ENCODE measurements at places on chromosomes 11 and 22.

GRCh38 chr11:128300785-128301184 lies 286.6 kb downstream of the ETS1 start:
- DNase-seq, result no peak

DNA sequence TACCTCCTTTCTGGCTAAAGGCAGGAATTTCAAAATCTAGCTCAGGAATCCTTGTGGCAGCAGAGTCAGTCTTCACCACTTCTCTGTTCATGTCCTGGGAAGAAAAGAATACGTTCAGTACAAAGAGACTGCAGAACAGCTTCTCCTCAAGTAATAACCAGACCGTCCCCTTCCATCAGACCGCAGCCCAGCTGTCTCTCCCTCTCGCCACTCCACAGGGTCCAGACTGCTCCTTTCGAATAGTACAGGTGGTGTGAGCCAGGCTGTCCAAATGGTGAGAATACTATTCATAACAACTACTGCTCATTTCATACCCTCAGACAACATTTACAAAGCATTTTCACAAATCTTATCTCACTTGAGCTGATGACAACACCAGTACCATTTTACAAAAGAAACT lies 857 bp downstream of the ZPR1 start:
- no peak for DNase-seq

DNA sequence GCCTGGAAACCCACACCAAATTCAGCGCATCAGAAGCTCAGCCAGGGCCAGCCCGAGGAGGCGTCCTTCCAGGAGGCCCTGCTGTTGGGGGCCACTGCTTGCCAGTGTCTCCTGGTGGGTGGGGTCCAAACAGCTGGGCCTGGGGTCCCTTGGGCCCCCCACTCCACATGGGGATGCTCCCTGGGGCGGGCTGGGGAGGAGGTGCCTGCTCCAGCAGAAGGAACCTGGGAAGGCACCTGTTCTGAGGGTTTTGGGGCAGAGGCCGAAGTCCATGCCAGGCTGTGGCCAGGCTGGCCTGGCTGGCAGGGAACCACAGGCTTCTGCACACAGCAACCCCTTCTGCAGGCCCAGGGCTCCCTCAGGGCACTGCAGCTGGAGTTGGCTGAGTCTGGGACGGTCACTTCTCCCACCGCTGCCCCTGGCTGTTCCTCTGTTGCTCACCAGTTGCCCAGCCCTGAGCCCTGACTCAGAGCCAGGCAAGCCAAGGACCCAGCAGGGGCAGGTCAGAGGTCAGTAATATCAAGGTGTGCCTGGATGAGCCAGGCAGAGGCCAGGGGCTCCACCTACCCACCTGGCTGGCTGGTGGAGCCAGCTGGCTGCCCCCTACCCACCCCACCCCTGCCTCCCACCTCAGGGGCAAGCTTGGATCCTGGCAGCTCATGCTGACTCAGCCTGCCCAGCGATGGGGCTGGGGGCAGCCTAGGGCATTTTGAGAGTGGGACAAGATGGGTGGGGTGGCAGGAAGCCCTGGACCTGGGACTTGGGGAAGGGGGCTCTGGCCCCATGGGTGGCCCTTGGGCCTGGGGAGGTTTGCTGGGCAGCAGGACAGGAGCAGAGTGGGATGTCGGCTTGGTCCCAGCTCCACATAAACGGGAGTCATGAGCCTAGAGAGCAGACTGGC lies 12.0 kb upstream of the PHLDA2 start:
- DNase-seq, result no peak

- no peak for DNase-seq
Observed at GRCh38 chr11:104956528-104956927, 11.8 kb downstream of the CASP4 start.

GRCh38 chr11:21582791-21583190 lies 610.1 kb upstream of the ANO5 start:
- no peak for DNase-seq

- DNase-seq, result no peak
Observed at GRCh38 chr11:31987118-31988005, 103.5 kb upstream of the RCN1 start.

GRCh38 chr11:8384199-8384821 lies 120.6 kb upstream of the LMO1 start:
- DNase-seq, result no peak

DNA sequence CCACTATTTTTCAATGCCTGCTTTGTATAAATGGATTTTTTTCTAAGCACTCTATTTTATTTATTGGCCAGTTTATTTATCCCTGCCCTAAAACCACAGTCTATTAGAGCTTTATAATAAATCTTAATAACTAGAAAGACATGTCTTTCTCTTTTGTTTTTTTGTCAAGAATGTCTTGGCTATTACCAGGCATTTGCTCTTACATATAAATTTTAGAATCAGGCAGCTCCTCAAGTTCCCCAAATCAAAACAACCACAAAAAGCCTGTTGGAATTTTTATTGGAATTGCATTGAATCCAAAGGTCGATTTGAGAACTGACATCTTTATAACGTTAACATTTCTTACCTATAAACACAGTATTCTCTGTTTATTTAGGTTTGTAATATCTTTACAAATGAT lies 85.8 kb upstream of the SC5D start:
- no peak for DNase-seq

- no peak for DNase-seq
Observed at GRCh38 chr11:45318516-45318915, 32.4 kb upstream of the SYT13 start.

- DNase-seq, result no peak
Observed at GRCh38 chr11:73950869-73951710, at the start of gene DNAJB13. TSS of gene DNAJB13 (plus strand) at chr11:73951026. CDS start at chr11:73951070, 44 bp downstream.

DNA sequence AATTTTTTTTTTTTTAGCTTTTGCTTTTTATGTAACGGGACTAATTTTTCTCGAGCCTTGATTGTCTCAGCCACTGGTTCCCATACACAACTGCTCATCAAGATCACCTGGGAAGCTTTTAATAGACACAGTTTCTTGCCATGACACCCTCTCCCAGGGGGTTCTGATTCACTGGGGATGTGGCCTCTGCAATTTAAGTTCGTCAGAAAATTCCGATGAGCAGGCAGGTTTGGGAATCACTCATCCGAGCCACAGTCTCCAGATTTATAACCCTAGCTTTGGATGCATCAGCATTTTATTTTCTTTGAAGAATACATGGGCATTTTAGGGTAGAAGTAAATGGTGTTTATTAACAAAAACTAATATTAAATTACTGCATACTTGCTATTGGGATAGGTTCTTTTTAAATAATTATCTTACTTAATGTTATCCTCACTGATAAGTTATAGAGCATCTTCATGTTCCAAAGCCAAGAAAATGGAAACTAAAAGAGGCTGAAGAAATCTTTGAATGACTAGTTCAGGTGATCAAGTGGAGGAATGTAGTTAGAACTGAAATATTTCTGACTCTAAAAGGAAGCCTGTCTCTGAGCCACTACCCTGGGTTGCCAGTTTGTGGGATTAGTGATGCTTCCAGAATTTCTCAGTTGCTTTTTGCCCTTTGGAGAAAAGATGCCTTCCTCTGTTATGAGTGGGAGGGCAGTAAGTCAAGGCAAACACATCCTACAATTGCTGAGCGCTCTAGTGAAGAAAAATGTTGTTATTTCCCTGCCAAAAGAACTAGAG lies 319.0 kb downstream of the DDX10 start:
- DNase-seq, result no peak

- DNase-seq, result no peak
Observed at GRCh38 chr11:61352038-61352437, 9.6 kb downstream of the CYB561A3 start.

DNA sequence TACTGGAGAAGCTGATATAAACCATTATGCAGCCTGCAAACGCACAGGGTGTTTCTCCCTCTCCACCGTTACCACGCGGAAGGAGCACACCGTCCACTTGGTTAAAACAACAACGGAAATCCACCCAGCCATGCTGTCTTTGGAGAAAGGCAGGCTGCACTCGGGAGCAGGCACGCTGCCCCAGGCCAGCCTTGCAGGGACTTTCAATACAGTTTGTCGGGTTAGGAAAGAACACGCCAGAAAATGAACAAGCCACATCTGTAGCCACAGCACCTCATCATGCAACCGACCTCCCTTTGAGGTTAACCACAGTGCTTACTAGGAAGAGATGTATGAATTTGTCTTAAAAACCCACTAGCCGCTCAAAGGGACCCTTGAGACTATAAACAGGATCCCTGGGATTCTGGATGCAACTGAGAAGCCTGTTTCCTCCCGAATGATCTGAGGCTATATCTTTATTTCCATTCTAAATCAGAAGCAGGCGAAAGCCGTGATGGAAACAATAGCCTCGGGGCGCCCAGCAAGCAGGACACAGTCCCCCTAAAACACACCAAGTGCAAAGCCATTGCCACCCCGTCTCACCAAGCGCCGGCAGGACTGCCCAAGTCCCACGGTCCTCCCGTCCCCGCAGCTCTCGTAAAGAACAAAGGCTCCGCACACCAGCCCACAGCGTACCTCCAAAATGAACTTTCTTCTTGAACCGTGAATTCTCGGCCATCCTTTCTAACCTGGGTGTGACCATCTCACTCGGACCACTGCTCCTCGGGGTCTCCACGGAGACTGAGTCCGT lies 318.9 kb downstream of the CTTN start:
- DNase-seq, result no peak

DNA sequence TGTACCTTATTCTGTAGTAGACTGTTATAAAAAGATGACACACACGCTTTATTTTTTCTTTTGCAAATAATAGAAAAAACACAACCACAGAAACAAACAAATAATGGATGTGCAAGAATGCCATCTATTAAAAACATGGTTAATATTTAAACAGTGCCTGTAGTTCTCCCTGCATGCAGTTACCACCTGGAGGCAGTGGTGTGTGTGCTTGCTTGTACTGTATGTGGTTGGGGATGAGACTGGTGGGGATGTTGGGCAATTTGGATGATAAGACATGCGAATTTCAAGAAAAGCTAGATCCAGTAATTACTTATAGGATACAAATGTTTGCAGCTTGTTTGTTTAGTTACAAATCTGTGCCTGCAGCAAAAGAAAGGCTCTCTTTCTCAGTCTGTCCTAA lies 3.6 kb downstream of the C11orf87 start:
- no peak for DNase-seq

DNA sequence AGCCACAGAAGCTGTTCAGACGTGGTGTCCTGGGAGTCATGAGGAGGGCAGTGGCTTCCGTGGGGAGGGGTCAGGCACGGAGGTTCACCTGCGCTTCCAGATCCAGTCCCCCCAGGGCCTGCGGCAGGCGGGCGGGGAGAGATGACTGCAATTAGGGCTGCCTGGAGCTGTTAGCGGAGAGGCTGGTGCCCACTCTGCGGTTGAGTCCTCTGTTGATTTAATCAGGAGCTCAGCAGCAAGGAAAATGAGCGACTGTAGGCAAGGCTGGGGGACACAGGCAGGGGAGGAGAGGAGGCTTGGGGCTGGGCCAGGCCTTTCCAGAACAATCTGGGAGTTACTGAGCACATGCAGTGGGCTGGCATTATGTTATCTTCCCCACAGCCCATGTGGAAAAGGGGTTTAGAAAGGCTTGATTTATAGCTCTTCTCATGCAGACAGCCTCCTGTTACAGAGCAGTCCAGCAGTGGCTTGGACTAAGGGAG lies 13.1 kb downstream of the PLCB3 start:
- no peak for DNase-seq

DNA sequence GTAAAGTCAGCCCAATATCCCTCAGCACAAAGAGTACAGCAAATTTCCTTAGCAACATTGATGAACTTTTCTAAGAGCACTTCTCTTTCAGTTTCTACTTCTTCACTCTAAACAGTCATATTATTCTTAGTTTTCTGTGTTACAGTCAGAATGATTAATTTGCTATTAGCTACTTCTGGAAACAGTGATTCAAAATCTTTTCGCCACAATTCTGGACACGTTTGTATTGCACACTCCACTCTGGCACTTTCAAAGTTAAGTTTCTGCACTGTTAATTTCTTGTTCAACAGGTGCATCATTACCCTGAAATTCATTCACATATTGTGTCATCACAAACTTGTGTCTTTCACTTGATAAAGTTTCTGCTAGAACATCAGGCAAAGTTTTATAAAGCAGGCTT lies 22.5 kb downstream of the ABTB2 start:
- no peak for DNase-seq

GRCh38 chr11:126079621-126080124 lies 17.0 kb upstream of the CDON start:
- no peak for DNase-seq

- DNase-seq, result no peak
Observed at GRCh38 chr11:106619320-106619990, 398.8 kb downstream of the GUCY1A2 start.

DNA sequence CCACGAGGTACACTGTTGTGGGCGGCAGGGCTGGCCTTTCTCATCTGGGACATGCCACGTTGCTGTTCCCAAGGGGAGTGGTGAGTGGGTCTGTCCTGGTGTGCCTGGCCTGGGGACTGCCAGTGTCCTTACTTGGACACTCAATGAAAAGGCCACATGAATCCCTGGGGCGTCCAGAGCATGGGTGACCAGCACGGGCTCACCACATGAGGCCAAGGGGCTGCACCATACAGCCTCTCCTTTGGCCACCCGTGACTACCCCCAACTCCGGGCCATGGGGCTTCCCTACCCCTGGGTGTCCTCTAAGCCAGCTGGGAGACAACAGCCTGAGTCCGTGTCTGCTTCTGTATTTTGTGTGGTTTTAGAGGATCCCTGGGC lies 20.2 kb upstream of the TXNRD2 start:
- no peak for DNase-seq

- no peak for DNase-seq
Observed at GRCh38 chr11:61999141-61999975, 31.9 kb upstream of the FTH1 start.

DNA sequence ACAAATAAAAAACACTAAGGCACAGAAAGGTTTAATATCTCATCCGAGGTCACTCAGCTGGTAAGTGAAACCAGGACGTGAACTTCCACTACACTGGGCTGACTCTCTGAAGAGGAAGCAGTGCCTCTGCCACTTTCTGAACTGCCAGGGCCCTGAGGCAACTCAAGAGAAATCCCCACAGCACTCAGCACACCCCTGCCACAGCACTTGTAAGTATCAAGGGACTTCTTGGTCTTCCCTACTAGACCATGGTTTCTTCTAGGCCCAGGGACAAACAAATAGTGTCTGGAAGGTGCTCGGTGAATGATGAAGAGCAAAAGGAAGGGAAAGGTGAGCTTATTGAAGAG lies 49.7 kb downstream of the RPL27A start:
- no peak for DNase-seq

DNA sequence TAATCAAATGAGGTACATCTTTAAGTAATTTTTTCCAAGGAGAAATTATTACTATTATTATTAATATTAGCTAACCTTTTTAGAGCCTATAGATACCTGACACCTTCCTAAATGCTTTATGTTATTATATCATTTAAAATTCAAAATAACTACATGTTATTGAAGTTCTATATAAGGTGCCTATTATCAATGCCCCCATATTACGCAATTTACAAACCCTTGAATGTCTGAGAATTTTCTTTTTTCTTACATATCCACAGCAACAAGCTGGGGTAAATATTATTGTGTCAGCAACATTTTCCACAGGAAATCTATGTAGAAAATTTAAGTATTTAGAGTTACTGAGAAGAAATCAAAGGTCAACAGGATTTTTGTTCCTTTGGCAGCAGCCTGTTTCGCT lies 327.3 kb downstream of the NXPE2 start:
- no peak for DNase-seq
